NCI-H2107 (cell line): ENCODE measurements at places on chromosomes 3 and 15.

GRCh38 chr3:133856316-133856715 lies 39.4 kb downstream of the RAB6B start:
- DNase-seq: no peak

DNA sequence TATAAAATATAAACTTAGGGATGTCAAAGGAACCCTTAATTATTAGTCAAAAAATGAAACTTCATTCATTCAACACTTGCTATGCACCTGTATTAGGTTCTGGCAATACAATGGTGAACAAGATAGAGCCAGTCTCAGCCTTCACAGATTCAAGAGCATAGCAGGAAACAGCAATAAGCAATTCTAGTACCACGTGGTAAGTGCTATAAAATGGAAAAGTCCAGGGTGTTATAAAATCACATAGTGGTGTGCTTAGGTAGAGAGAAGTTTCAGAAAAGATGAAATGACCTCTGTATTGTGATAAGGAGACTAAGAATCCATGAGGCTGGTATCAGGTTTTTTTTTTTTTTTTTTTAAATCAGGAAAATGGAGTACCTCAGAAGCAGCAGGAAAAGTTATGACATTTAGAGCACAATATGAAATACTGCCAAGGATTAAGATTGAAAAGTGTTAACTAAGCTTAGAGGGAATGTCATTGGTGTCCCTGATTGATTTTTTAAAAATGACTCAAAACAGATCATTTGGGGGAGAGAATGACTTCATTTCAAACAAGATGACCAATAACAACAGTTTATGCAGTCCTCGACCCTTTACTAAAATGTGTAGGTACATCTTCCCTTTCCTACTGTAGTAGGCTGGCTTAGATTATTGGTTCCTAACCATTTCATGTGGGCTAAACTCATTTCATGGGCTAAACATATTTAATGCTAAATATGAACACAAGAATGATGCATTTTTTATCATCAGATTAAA lies 5.0 kb downstream of the TOMM70 start:
- DNase-seq: no peak

GRCh38 chr15:24761704-24762302 lies 86.2 kb downstream of the NPAP1 start:
- DNase-seq: no peak

- no peak for DNase-seq
Observed at GRCh38 chr15:90683876-90684275, 33.3 kb upstream of the BLM start.

GRCh38 chr3:58062472-58062871 lies 54.2 kb downstream of the FLNB start:
- no peak for DNase-seq

- no peak for DNase-seq
Observed at GRCh38 chr3:35867791-35868190, 228.5 kb downstream of the ARPP21 start.

DNA sequence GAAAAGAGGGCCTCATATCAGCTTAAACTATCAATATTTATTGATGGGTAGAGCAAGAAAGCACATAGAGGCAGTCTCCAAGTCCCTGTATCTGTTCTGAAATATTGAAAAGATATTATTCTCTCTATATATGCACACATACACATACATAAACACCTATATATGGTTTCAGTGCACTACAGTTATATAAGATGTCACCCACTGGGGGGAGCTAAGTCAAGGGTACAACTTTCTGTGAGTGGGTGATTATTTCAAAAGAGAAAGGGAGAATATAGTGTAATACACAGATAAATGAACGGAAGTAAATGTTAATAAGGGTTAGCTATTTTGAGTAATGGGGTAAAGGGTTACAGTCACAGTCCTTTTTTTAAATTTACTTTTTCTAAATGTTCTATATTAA lies 8.8 kb downstream of the SNTN start:
- no peak for DNase-seq

GRCh38 chr3:31275038-31275572 lies 257.6 kb upstream of the STT3B start:
- no peak for DNase-seq

GRCh38 chr3:151327571-151328198 lies 1.7 kb downstream of the P2RY13 start:
- no peak for DNase-seq

- DNase-seq: no peak
Observed at GRCh38 chr15:63491979-63492378, 12.4 kb upstream of the USP3 start.

- DNase-seq: no peak
Observed at GRCh38 chr3:170044271-170044670, 6.5 kb downstream of the GPR160 start.

DNA sequence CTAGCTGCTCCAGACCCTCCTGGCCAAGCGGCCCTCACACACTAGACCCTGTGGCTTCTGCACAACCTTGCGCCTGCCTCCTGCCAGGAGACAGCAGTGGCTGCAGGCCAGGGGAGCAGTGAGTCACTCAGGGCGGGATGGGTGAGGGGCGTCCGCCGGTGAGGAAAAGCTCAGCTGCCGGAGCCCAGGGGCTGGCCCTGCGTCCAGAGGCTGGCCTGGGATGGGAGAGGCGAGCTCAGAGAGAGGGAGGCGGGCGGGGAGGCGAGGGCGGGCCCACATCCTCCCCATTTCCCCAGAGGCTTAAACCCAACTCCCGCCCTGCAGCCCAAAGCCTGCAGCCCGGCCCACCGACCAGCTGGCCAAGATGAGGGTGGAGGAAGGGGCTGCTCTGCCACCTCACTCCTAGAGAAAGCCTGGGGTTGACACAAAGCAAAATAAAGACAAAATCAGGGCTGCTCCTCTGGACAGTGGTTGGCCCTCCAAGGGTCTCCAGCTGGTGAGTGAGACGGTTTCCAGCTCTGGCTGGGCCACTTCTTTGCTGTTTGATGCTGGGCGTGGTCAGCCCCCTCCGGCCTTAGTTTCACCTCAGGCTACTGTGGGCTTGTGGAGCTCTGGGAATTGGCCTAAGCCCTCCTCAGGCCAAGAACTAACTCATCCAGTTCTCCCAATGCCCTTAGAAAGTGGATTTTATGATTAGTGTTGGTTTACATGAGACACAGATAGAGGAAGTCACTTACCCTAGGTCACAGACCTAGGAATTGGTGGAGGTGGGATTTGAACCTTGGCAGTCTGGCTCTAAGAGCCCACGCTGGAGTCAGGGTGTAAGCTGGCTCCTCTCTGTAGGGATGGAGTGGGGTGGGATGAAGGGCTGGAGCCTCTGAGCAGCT lies 50.6 kb downstream of the IQSEC1 start:
- DNase-seq: no peak

DNA sequence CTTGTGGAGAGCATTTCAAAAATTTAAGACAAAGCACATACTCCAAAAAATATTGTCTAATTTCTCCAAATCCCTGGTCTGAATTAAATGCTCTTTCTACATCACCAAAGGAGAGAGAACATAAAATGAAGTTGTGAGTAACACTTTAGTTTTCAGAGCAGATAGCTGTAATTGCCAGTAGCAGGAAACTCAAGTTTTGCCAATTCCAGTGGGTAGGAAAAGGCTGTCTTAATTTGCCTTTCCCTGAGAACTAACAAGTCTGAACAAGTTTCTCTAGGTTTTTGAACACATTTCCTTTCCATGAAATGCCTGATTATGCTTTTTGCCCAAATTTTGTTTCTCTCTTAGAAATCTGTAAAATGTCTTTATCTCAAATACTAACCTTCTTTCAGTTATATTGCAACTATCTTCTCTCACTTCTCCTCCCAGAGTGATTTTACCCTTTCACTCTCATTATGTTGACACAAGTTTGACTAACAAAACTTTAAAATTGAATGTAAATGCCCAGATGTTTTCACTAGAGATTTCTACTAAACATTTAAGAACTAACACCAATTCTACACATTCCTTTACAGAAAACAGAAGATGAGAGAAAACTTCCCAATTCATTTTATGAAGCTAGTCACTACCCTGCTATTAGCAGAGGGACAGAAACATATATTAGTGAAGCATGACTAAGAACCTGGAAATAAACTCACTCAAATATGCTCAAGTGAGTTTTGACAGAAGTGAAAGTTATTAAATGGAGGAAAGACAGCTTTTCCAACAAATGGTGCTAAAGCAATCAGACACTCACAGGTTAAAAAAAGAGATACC lies 38.4 kb downstream of the RFX7 start:
- DNase-seq: no peak

GRCh38 chr3:150528354-150528797 lies 17.9 kb downstream of the SERP1 start:
- no peak for DNase-seq

DNA sequence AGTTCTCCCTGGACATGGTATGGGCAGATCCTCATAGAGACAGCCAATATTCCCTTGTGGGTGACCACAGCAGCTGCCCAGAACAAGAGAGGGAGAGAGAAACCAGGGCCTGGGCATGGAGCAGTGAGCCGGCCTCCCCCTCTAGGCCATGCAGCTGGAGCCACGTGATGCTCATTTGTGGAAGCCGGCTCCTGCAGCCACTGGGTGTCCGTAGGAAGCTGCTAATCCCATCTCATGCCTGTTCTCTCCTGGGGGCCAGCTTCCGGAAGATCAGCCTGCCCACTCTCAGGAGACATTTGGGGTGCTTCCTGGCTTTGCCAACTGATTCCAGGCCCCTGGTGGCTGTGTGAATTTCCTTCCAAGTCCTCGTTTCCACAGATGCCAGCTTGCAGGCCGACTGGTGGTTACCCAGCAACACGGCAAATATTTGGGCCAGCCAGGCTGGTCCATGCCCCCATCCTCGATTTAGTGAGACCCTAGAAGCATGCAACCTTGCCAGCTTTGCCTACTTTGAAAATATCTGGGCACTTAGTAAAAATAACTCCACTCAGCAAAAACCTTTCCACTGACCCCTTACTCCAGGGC lies 55.3 kb downstream of the LINGO1 start:
- DNase-seq: no peak

- no peak for DNase-seq
Observed at GRCh38 chr3:69324362-69325025, 61.4 kb downstream of the FRMD4B start.

- DNase-seq: no peak
Observed at GRCh38 chr15:95929232-95929846, 401.2 kb upstream of the NR2F2 start.

- DNase-seq: no peak
Observed at GRCh38 chr15:72923289-72923688, 129.0 kb upstream of the NEO1 start.

DNA sequence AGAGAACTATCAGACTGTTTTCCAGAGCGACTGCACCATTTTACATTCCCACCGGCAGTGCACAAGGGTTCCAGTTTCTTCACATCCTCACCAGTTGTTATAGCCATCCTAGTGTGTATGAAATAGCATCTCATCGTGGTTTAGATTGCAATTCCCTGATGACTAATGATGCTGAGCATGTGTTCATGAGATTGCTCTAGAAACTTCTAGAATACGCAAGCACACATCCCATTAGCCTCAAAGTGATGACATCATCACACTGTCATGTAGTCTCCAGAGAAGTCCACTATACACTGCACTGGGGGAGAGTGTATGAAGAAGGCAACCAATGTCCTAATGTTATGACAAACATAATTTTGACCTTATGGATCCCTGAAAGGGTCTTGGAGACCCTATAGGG lies 30.1 kb downstream of the FBLN2 start:
- no peak for DNase-seq

- no peak for DNase-seq
Observed at GRCh38 chr15:42891569-42891968, 29.0 kb downstream of the TTBK2 start.

- DNase-seq: no peak
Observed at GRCh38 chr15:94098921-94099573, 132.3 kb upstream of the MCTP2 start.

DNA sequence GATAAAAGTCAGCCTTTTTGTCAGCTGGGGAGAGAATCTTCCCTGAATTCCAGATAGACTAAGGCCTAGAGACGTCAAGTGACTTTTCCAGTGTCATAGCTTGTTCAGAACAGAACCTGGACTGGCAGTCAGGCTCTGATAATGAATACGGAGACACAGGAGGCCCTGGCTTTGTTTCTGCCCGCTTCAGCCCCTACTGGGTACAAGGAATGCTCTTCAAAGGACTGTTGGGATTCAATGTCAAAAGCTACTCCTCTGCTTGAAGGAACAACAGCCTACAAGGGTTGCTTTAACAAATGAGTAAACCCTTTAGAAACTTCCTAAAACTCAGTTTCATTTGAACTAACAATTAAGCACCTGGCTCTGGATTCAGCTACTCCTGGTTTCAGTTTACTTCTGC lies 412.3 kb downstream of the OXSM start:
- DNase-seq: no peak
